Posterior vena cava (tissue), 2 donors: ENCODE measurements at places on chromosomes 7 and 10. TPM values are rescaled to one million over a fixed set of nuclear protein-coding genes. Genes with fewer than 3 reads are reported as not detected.
A peak's percentile ranks its signal among the peaks of the same experiment; 100 is the strongest.

The NME8 gene
- 0.19 TPM for total RNA-seq

The ANKRD1 gene
- 43.7 TPM for total RNA-seq

The THSD7A gene
- 6.6 TPM for total RNA-seq

The TBX20 gene
- total RNA-seq: not detected

The C7orf57 gene
- not detected for total RNA-seq

The MYL7 gene
- total RNA-seq: not detected

The NKX2-3 gene
- not detected for total RNA-seq

The COPS6 gene
- total RNA-seq: 80.0 TPM

The CCDC186 gene
- total RNA-seq: 17.7 TPM

The ANKRD7 gene
- total RNA-seq: 0.48 TPM

The PRR15 gene
- total RNA-seq: 1.1 TPM

The PLEKHA1 gene
- total RNA-seq: 29.3 TPM

- DNase-seq: no peak
Measured at GRCh38 chr7:43756368-43757072, 2.0 kb upstream of the BLVRA start.

DNA sequence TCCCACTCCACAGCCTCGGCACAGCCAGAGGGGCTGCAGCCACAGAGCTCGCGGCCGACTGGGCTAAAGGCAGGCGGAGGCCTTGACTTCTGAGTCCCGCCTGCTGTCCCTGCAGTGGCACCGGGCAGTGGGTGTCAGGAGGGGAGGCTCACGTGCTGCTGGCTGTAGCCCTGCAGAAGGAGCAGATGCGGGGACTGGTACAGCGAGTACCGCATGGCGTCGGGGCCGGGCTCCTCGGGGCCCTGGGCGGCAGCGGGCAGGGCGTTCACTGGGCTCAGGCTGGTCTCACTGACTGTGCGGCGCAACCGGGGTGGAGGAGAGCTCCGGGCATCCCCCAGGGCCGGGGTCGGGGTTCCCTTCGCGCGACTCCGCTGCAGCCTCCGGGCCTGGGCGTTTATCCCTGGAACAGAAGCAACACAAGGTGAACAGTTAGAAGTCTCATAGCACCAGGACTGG, 25.6 kb downstream of the PAPOLB start:
- DNase-seq: peak; percentile 70

- DNase-seq: no peak
Measured at GRCh38 chr10:84452003-84452402, 123.6 kb downstream of the CCSER2 start.

- no peak for DNase-seq
Measured at GRCh38 chr7:7970237-7970530, 1.6 kb downstream of the GLCCI1 start.

GRCh38 chr7:82416402-82416801, 27.2 kb downstream of the CACNA2D1 start:
- DNase-seq: no peak

GRCh38 chr7:26329520-26330255, 38.0 kb downstream of the SNX10 start:
- DNase-seq: peak; percentile 81

- DNase-seq: no peak
Measured at GRCh38 chr10:124094419-124094785, 1.0 kb upstream of the CHST15 start.

DNA sequence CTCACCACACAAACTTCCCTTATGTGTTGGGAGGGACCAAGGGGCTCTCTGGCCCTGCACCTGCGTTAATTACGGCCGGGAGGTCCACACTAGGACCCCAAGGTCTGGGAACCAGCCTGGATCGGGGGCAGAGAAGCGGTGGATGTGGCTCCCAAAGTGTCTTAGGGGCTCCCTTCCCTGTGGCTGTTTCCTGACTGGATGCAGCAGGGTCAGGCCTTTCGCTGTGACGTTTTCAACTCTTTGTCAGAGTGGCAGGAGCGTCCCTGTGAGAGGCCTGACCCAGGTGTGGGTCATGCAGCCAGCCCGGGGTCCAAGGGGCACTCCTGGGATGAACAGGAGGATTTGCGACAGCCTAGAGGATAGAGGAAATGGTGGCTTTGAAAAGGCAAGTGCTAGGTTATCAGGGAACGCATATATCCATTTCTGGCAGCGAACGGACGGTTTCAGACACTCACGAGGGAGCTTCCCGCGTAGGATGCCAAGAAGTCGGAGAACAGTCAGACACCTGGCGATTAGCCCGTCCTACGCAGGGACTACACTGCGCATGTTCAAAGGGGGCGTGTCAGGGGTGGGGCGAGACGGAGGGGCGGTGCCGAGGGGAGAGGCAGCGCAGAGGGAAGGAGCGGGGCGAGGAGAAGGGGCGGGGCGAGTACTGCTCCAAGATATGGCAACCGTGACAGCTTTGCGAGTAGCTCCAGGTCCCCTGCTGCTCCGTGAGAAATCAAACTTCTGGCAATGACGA, 46.2 kb upstream of the ZNF716 start:
- peak; percentile 78 for DNase-seq

DNA sequence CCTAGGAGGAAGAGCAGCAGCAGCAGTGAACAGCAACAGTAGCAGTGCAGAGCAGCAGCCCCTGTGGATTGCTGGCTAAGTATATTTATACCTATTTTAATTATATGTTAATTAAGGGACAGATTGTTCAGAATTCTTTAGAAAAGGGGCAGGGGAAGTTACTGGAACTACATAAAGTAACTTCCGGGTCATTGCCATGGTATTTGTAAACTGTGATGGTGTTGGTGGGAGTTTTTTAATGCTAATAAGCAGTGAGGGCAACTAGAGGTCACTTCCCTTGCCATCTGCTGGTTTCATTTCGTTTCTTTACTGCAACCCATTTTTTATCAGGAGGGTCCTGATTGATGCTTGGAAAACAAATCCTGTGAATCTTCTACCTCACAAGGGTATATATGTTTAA, 229.8 kb upstream of the PODXL start:
- DNase-seq: no peak

DNA sequence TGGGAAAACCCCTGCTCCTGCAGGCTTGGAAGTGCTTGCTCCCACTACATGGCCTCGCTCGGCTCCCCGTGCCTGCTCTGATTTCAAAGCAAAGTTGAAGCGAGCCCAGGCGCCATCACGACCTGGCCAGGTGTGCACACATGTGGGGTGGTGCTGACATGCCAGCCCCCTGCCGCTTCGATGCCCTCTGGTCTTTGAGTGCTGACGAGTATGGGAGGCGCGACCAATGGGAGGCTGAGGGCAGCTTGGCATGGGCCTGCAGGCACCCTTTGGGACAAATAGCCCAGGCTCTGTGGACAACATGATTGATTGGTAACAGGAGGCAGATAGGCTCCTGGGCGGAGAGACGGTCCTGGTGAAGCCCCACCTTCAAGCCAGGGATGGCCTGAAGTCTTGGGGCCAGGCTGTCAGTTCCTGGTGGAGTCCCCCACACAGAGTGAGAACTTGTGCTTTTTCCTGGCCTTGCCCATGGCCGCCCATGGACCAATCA, 252.4 kb upstream of the SEMA3A start:
- peak; percentile 62 for DNase-seq

DNA sequence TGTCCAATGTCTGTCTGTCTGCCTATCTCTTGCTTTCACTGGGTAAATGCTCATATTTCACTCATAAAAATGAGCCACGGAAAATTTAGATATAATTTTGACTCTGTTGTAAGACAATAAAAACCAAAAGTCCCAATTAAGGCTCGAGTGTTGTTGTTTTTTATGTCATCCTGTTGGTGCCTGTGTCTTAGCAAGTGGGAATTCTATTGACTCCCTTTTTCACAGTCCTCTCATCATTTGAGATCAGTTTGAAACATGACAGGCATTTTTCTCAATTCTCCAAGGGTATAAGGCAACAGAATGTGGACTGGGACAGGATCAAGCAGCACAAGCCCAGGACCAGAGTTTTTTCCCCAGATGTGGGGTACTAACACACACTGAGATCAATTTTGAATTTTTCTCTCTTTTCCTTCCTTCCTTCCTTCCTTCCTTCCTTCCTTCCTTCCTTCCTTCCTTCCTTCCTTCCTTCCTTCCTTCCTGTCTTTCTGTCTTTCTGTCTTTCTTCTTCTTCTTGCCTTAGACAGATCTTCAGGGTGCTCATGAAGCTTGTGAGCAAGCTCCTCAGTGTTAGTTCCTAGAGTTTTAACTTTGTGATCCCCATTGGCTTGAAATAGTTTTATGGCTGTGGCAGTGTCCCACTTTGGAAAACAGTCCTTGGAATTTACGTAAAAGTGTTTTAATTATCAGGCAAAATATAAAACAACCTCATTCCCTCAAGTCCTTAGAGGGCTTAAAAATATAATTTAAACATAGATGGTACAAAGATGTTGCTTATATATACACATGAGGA, 3.2 kb upstream of the NEUROD6 start:
- no peak for DNase-seq

DNA sequence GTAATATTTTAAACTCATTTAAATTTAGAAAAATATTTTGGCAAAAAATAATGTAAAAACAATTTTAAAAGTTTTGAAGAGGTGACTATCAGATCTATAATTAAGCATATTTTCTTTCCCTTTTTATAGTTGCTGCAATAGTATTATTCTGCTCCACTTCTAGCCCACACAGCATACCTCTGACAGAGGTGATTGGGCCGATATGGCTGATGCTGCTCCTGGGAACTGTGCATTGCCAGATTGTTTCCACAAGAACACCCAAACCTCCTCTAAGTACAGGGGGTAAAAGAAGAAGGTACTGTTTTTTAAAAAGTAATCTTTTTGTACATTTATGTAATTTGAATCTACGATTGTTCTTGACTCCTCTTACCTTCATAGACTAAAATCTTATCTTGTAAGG, 110.1 kb downstream of the PHTF2 start:
- DNase-seq: no peak

DNA sequence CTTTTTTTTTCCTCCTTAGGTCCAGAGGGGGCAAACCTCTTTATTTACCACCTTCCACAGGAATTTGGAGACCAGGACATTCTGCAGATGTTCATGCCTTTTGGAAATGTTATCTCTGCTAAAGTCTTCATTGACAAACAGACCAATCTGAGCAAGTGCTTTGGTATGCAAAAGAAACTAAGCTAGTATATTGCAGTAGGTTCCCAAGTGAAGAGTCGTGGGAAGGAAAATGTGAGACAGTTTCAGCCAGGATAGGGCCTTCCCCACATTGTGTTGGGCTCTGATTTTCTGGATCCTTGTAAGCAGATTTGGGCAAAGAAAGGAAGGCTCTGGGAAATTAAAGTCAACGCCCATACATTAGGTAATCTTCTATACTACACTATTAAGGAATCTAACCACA, 285.6 kb downstream of the USP6NL start:
- DNase-seq: no peak

DNA sequence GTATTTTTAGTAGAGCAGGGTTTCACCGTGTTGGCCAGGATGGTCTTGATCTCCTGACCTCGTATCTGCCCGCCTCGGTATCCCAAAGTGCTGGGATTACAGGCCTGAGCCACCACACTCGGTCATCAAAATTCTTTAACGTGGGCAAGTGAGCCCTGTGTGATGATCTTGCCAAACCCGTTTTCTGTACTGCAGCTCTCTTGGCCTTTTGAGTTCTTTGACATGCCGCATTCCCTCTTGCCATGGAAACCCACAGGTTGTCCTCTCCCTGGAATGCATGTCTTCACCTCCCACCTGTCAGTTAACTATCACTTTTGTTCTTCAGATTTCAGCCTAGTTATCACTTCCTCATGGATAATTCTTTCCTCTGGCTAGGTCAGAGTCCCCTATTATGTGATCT, 5.0 kb downstream of the NUP205 start:
- no peak for DNase-seq

DNA sequence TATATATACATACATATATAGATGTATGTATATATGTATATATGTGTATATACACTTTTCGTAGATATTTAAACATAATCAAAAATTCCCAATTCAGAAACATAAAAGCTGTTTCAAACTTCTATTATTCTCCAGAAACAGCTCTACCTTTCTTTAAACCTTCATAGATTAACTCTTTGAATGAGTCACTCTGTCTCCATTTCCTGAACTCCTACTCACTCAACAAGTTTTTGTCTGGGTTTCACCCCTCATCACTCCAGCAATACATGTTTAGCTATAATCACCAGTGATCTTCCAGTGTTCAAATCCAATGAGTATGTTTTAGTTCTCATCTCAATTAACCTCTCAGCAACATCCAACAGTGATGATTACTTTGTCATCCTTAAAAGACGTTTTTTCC, 9.6 kb downstream of the DGKB start:
- no peak for DNase-seq

GRCh38 chr10:97179731-97180362, 5.9 kb downstream of the SLIT1 start:
- peak; percentile 60 for DNase-seq

GRCh38 chr7:74405899-74406512, 47.7 kb upstream of the GTF2IRD1 start:
- peak; percentile 68 for DNase-seq

GRCh38 chr10:17146892-17147291, 17.3 kb upstream of the CUBN start:
- DNase-seq: no peak

DNA sequence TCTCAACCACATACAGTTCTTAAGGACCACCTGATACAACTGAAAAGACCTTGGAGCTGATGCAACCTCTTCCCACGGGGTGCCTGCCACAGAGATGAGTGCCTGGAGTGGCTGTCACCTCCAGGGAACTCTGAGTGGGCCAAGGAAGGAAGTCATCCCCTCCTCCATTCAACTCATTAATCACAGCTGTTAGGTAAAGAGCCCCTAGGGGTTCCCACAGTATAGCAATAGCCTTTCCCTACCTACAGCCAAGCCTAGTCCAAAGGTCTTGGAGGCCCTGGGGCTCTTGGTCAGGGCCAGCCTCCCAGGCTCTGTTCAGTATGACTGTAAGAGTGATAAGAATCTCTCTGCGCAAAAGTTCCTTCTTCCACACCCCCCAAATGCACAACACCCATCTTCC, 70.4 kb upstream of the NFE2L3 start:
- no peak for DNase-seq

DNA sequence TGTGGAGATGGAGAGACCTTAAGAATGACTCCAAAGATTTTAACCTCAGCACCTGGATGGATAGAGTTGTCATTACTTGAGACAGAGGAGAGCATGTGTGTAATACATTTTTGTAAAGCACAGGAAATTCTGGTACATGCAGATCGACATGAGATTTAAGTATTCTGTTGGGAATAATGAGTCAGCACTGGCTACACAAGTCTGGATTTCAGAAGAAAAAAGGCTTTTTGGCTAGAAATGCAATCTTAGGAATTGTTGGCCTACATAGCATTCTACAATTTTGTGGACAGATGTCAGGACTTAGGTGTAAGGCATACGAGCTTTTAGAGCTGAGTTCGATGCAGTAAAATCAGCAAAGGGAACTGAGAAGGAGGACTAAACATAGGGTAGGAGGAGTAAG, 24.1 kb upstream of the ANKRD30A start:
- no peak for DNase-seq

DNA sequence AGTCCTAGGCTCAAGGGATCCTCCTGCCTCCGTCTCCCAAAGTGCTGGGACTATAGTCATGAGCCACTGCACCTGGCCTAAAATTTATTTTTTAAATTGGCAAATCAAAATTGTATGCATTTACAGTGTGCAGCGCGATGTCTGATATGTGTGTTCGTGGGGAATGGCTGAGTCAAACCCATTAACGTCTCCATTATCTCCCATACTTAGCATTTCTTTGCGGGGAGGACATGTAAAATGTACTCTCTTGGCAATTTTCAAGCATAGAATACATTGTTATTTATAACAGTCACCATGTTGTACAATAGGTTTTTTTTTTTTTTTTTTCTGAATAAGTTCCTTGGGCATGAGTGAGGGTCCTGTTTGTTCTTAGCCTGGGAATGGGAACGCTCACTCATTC, 3.8 kb downstream of the TMEM184A start:
- no peak for DNase-seq
